Activated CD8-positive, alpha-beta memory T cell treated with anti-CD3 and anti-CD28 coated beads, Interleukin-2, amount 50 U/mL, for 4 hours (primary cell): ENCODE measurements at places on chromosomes 3 and 15.

- no peak for DNase-seq
Observed at GRCh38 chr15:56989411-56989924, 71.0 kb downstream of the TCF12 start.

GRCh38 chr3:191414286-191414685 lies 46.7 kb upstream of the PYDC2 start:
- no peak for DNase-seq

DNA sequence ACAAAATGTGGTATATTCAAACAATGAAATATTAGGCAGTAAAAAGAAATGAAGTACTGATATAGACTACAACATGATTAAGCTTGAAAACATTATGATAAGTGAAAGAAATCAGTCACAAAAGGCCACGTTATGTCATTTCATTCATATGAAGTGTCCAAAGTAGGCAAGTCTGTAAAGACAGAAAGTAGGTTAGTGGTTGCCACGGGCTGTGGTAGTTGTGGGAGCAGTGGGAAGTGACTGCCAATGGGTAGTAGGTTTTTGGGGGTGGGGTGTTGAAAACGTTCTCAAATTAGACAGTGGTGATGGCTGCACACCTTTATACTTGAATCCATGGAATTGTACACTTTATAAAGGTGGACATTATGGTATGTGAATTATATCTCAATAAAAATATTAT lies 12.1 kb downstream of the GALNT15 start:
- no peak for DNase-seq

DNA sequence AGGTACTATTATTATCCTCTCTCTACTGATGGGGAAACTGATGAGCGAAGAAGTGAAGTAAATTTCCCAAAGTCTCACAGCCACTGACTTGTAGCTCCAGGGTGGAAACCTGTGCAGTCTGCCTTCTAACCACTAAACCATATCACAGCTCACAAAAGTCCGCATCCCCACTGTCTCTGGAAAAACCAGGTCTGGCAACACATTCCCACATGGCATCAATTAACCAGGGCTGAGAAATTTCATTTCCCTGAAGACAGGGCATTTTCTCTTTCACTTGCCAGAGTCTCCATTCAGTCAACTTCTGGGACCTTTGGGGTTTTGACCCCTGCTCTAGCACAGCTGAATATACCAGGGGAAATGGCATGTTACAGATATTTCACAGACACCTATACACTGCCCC lies 26.5 kb downstream of the FBXO40 start:
- no peak for DNase-seq

GRCh38 chr3:58522759-58523425 lies 14.1 kb downstream of the ACOX2 start:
- DNase-seq: no peak

GRCh38 chr15:45946111-45946510 lies 311.3 kb downstream of the SQOR start:
- no peak for DNase-seq

GRCh38 chr3:106810300-106810875 lies 566.9 kb upstream of the CCDC54 start:
- DNase-seq: no peak

GRCh38 chr3:196207159-196207832 lies 3.9 kb downstream of the ZDHHC19 start:
- DNase-seq: no peak

- no peak for DNase-seq
Observed at GRCh38 chr15:55387027-55387426, 21.1 kb downstream of the CCPG1 start.

DNA sequence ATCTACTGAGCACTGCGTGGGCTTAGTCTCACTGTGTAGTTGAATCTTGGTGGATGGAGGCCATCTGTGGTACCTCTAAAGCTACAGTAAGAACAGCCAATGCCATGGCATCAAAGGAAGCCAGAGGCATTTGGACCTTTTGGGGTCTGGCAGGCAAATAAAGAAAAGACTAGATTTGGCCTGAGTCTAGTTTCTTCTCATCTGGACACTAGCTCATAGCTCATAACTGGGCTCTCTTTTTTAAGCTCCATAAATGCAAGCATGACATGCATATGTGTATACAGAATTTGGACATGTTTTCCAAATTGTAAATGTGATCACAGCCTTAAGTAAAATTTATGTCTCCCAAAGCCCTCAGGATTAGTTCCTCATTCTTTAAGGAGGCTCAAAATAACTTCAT lies 107.5 kb downstream of the CNTN6 start:
- DNase-seq: no peak

DNA sequence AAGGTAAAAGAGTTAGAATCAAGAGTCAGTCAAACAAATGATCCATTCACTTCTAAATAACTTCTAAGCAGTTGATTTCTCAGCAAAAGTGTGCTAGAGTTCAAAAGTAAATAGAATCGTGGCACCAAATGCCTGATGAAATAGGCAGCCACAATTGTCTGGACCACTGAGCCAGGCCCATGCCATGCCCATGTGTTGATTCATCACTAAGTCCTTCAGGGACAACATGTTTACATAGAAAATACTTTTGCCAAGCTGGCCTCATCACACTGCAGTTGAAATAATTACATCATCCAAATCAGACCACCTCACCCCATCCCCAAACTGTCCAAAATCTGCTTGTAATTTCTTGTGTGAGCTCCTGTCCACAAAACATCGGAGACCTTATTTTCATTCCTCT lies 216.3 kb downstream of the IGSF11 start:
- no peak for DNase-seq

- no peak for DNase-seq
Observed at GRCh38 chr15:63425426-63425985, 43.9 kb upstream of the CA12 start.

DNA sequence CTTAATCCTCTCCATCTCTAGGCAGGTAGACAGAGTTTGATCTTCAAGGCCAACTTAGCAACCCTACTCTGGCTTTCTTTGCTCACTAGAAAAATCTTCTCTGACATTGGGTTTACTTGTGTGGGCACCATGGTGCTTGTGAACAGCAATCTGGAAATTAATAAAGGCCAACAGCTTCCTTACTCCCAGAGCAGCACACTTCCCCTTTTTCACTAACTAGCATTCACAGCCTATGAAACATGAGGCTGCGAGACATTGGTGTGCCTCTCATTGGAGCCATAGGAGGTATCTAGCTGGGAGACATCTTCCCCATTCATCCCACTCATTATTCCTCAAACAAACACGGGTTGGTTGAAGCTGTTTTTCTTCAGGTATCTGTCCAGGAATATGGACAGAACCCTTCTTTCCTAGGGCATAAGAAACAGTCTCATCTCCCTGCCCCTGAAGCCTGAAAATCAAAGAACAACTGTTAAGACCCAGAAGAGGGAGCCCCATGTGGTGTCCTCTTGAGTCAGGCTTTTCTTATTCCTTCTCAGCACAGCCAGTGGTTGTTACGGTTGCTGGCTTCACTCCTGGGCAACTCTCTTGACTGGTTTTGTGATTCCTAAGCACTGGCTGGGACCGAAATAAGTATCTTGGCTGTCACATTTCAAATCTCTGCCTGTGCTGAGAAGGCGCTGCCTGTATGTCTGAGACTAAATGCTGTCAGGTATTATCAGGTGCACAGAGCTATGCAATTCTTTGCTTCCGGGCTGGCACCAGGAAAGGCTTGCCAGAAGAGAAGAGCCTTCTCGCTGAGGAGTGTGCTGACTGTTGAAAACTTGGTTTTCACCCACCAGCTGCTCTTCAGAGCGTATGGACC lies 194.4 kb downstream of the FEZF2 start:
- DNase-seq: no peak

DNA sequence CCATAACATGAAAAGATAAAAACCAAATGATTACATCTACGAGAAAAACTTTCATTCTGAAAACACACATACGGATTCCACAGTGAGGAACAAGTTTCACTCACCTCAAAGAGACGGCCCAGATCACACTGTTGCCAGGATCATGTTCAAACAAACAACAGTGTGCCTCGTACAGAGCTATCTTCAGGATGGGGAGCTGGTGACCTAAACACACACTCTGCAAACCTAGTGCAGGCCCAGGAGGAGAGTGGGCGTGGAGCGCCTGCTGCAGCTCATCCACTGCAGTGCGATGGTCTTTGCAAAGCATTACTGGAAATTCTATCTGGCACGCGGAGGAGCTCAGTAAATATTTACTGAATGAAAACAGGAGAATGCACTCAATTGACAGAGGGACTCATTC lies 38.5 kb downstream of the TAMM41 start:
- DNase-seq: no peak

GRCh38 chr3:99023590-99024192 lies 122.2 kb upstream of the DCBLD2 start:
- DNase-seq: no peak

DNA sequence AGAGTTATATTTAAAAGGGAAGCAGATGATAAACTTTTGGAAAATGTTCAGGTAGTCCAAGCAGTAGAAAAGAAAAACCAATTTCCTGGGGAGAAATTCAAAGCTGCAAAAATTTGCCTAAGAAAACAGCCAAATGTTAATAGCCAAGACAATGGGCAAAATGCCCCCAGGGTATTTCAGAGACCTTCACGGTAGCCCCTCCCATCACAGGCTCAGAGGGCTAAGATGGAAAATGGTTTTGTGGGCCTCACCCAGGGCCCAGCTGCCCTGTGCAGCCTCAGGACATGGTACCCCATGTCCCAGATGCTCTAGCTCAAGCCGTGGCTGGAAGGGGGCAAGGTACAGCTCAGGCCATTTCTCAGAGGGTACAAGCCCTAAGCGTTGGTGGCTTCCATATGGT lies 391.0 kb downstream of the ZIC4 start:
- no peak for DNase-seq
